ENCODE measurements at places on chromosomes 3 and 15. TPM values are rescaled to one million over a fixed set of nuclear protein-coding genes. Genes with fewer than 3 reads are reported as not detected.

DNA sequence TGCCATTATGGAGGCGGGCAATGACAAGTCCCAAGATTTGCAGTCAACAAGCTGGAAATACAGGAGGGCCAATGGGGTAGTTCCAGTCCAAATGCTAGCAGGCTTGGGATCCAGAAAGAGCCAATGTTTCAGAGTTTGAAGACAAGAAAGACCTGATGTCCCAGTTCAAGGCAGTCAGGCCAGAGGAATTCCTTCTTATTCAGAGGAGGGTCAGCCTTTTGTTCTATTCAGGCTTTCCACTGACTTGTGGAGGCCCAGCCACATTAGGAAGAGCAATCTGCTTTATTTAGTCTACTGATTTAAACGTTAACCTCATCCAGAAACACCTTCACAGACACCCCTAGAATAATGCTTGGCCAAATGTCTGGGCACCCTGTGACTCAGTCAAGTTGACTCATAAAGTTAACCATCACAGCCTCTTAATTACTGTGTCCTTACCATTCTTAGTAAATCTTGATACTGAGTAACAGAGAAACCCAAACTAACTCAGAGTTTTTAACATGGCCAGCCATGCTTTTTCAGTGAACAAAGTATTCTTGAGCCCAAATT lies 50.9 kb upstream of the NPHP3 start:
- DNase-seq: no peak

DNA sequence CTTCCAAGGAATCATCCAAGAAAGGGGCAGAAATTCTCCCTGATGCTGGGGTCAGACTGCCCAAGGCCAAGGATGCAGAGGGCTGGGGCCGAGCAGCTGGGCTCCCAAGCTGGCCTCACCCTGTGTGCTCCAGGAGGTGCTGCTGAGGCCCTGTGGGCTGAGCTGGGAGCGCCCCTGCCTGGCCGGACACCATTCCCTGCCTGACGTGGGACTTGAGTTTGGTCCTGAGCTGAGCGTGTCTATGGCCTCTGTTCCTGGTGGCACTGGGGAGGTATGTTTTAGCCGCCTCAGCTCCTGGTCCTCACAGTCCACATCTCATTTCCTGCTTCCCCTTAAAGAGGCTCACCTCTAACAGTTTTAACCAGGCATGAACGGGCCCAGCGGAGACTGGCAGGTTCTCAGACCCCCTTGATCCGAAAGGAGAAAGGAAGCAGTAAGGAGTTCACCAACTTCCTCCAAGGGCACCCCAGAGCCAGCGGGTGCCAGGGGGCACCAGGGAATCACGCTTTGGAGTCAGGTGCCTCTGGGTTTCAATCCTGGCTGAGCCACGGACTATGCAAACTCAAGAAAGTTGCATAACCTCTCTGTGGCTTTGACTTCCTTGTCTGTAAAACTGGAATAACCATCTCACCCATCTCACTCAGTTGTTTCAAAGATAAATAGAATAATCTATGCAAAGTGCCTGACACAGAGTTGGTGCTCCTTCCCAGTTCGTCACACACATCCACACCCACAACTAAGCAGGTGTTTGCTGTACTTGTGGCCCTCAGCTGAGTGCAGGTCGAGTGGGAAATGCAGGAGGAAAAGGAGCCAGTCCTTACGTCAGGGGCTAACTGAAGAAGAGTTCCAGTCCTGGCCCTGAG lies 48.6 kb downstream of the SLC12A8 start:
- no peak for DNase-seq

- peak; percentile 98 for DNase-seq
Measured at GRCh38 chr3:159765030-159765859, 223.4 kb upstream of the IL12A start.

GRCh38 chr15:81062937-81063336 lies 62.2 kb downstream of the TLNRD1 start:
- no peak for DNase-seq

GRCh38 chr15:48868023-48868422 lies 9.9 kb upstream of the EID1 start:
- DNase-seq: no peak

- peak; percentile 28 for DNase-seq
Measured at GRCh38 chr15:85379403-85380131, 836 bp upstream of the AKAP13 start.

DNA sequence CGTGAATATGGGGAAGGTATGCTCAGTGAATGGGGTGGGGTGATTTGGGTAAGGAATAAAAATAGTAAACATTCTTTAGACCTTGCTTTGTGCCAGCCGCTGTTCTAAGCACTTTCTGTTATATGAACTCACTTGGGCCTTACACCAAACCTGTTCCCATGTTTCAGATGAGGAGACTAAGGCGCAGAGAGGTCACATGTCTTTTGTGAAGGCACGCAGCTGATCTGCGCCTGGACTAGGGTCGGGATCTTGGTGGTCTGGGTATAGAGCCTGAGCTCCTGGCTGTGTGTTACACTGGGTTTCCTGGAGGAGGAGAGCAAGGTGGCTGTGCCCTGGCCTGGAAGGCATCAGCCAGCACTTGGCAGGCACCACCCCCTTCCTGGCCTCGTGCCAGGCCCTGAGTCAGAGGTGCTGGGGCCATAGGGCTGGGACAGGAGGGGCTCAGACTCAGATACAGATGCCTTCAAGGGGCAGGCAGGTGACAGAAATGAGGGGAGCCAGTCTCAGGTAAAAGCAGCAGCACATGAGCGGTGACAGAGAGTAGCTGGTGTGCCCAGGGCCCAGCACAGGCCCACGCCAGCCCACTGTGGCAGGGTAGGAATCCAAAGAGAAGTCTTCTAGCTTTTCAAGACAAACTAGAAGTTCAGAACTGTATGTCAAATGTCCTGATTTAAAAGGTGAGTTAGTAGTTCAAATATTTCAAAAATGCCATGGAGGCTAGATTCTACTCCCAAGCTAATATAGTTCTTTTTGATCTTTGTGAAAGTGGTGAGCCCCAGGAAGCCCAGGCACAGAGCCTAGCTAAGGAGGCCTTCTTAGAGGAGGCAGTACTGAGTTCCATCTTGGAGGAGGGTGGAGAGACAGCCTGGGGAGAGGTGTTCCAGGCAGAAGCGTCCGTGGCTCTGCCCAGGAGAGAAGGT lies 83.1 kb downstream of the DNAJB8 start:
- peak; percentile 84 for DNase-seq

DNA sequence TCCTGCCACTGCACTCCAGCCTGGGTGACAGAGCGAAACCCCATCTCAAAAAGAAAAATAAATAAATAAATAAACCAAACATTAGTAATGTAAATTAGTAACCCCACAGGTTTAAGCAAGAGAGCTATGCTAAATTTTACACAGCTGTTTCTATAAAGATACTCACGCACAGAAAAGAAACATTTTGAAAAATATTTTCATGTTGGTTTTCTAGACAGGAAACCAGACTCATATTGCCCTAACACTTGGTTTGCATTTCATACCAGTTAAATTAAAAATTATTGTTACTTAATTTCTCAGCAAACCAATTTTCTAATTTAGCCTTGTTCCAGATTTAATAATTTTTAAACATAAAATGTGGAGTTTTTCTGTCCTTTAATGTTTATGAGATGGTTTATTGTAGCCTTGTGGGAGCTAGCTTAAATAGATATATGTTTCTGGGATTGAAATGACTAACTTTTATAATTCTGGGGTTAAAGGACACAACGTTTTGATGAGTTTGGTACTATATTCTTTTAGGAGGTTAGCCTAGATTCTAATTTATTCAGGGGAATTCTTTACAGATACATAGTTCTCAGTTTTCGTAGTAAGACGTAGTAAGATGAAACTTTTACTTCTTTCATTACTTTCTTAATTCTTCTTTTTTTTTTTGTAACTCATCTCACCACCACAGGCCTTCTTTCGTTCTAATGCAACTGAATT lies 42.6 kb upstream of the SLC4A7 start:
- DNase-seq: no peak

GRCh38 chr3:160919942-160920341 lies 163.9 kb downstream of the PPM1L start:
- no peak for DNase-seq

DNA sequence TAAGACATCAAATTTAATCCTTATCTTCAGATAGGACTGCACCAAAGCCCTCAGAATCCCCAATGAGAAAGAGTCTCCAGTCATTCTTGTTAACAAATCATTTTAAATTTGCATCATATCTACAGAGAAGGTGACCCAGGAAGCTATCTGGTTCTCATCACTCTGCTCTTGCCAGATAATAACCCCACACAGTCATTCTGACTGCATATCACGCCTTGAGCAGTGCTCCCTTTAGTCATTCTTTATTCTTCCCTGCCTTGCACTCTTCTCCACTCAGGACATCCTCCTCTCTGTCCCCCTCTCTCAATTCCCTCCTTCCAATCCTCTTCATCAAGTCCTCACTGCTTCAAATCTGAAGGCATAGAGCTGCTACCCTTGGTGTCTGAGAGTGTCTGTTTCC lies 83.7 kb upstream of the COL6A6 start:
- no peak for DNase-seq

- DNase-seq: peak; percentile 75
Measured at GRCh38 chr3:36700537-36701248, 63.7 kb downstream of the DCLK3 start.

DNA sequence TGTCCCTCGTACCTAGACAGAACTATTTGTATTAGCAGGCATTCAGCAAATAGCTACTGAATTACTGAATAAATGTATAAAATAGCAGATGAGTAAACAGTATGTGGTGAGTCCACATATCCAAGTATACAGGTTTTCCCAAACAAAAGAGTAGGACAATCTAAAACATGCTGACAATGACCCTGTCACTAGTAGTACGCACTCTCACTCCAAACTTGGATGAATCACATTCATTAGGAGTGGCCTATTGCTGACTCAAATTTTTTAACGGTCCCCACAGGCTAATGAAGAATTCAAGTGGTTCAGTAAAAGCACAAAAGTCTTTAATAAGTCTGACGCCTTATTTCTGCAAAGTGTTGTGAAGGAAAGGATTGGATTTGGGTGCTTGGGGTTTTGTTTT lies 449.3 kb upstream of the THBS1 start:
- peak; percentile 54 for DNase-seq

DNA sequence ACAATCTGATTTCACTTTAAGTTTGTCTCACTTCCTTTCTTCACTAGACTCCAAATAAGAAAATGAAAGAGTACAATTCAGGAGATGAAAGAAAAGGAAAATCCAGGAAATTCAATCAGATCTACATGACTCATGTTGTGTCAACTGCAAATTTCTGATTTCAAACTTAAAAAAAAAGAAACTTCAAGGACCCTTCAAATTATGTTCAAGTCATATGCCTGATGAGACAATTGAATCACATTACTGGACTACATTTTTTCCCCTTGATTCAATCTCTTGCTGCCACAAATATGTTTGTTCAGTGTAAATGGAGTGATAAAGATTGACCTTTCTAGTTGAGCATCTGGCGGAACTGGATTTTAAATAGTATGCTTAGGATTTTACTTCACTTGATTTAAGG lies 37.4 kb downstream of the FRMD5 start:
- DNase-seq: peak; percentile 96

GRCh38 chr15:44813231-44813630 lies 76.9 kb downstream of the TRIM69 start:
- DNase-seq: no peak

- no peak for DNase-seq
Measured at GRCh38 chr3:170364965-170365364, 7.5 kb downstream of the SKIL start.

GRCh38 chr3:148873977-148874376 lies 8.9 kb downstream of the CPA3 start:
- DNase-seq: no peak

GRCh38 chr15:47861111-47861903 lies 144.0 kb downstream of the SEMA6D start:
- DNase-seq: no peak

DNA sequence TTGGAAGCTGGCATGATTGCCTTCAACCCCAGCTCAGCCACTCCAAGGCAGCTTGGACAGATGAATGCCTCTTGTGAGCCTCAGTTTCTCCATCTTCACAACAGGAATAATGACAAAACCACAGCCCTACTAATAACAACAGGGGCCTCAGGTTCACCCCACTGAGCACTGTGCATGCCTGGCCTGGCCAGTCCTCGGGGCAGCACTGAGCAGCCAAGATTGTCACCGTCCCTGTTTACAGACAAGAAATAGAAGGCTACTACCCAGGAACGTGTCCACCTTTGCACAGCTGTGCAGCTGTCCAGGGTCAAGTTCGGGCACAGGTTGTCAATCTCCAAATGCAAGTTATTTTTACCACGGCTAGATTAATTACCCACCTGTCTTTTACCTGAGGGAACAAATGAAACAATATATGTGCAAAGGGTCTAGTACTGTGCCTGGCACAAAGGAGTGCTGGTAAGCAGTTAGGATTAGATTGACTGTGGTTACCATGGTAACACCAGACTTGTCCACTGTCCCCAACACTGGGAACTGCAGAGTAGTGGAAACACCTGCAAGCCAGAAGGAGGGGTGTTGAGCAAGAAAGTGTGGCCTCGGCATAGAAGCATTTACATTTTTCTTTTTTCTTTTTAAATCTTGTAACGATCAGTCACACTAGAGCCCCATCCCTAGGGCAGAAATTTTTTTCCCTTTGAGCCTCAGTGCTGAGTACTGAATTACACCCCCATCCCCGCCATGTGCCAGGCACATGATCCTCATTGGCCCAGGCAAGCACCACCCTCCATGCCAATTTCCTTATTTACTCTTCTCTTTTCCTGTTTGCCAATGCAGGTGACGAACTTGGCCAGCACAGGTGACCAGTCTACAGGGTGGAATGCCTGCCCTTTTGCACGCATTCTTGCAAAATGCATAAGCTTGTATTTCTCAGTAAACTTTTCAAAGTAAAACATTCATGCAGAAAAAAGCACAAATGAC lies 66.3 kb upstream of the SLC6A6 start:
- DNase-seq: no peak

DNA sequence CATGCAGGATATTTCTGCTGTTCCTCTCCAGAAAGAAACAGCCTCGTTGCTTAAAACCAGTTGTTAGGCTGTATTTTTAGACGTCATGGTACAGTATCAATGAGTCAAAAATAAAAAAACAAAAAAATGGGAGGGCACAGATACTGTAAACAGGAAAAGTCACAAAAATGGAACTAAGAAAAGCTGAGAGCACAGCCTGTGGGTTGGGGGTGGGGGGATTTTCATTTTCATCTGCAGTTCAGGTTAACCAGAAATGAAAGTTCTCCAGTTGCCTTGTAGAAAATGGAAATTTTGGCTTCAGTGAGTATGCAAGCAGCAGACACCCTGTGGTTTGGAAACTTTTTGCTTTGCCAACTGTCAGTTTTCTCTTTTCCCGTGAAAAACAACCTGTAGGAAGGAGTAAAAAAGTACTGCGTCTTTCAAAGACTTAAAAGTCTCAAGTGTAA lies 59.0 kb downstream of the FRMD4B start:
- DNase-seq: peak; percentile 11

DNA sequence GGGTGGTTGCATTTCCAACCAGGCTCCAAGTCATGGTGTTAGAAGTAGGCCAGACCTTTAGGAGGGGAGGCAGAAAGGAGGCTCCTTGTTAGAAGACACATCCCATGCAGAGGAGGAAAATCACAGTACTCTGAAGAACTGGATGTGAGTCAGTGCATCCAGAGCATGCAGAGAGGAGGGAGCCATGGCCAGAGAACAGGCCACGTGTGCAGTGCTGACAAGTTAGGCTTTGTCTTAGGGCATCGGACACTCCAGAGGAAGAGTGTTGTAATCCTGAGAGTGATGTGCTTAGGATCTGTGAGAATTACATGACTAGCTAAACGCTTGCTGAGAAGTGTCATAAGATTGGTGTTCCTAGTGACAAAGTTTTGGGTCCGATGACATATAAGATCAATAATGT lies 456.5 kb upstream of the THRB start:
- DNase-seq: no peak

The MCTP2 gene
- total RNA-seq: not detected

The CCK gene
- total RNA-seq: not detected

The PTX3 gene
- total RNA-seq: 151 TPM

The PLSCR2 gene
- total RNA-seq: not detected

The KIF15 gene
- total RNA-seq: 19.4 TPM

The ROPN1 gene
- 0.14 TPM for total RNA-seq

The ZPLD1 gene
- not detected for total RNA-seq

All from A172 (cell line).